Amniotic epithelial cell (primary cell): ENCODE measurements at places on chromosomes 5 and 9.

DNA sequence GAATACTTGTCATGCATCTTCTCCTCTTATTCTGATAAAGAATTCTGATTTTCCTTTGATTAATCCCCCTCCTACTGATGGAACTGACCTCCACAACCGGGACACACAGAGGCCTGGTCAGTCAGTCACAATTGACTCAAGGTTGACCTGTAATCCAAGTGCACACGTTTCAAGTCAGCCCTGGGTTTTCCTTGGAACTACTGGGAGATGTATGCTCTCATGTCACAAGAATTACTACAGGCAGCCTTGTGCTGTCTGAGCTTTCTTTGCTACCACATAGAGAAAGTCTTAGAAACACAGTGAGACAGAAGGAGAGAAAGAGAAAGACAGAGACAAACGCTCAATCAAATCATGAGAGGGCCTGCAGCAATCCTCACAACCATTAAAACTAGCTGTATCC lies 345.8 kb downstream of the PDE4D start:
- DNase-seq = no peak

- peak; percentile 4 for DNase-seq
Observed at GRCh38 chr5:41637424-41637823, 127.0 kb upstream of the PLCXD3 start.

DNA sequence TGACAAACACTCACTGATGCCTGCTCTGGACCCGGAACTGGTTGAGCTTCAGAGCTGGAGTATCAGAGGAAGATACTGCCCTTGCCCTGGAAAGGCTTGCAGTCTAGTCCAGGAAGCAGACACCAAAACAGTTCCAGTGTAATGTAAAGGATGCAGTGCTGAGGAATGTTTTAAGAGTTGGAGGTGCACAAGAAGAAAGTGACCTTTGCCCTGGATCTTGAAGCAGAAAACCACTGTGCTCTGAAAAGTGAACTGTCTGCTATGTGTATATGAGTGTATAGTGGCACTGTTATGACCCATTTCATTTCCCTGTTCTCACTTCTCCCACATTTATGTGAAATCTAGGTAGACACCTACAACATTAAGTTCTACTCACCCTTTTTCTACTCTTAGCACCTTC lies 2.1 kb downstream of the ZNF346 start:
- no peak for DNase-seq

DNA sequence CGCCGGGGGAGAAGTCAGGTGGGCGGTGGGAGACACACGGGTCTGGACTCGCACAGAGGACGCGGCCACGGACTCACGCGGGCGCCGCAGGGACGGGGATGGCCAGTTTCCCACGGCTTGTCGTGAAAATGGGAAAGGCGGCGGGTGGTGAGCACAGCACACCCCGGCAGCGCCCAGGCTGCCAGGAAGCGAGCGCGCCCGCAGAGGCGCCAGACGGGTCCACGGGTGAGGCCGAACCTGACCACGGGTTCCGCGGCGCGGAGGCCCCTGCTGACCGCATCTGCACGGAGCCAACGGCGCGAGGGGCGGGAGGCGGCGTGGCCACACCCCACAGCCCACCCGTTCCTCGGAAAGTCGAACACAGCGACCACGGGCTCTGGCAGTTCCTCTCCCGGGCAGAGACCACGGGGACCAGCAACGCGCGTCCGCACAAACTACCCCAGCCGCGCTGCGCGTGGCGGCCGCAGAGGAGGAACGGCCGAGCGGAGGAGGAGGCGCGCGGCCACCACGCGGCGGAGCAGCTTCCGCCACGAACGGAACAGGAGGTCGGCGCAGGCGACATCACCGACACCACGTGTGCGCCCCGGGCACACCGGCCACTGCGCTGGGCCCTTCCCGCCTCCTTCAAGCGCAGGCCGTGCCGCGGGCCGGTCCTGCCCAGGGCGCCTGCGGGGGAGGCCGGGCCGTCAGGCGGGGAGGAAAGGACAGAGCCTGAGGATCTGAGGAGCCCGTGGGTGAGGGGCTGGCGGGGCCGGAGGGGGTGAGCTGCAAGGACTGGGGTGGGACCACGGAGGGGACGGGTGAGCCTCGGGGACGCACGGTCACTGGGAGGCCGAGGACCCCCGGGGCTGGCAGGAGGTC lies 5.6 kb downstream of the EXD3 start:
- no peak for DNase-seq

- DNase-seq = no peak
Observed at GRCh38 chr9:101176384-101176783, 147.9 kb downstream of the PLPPR1 start.

DNA sequence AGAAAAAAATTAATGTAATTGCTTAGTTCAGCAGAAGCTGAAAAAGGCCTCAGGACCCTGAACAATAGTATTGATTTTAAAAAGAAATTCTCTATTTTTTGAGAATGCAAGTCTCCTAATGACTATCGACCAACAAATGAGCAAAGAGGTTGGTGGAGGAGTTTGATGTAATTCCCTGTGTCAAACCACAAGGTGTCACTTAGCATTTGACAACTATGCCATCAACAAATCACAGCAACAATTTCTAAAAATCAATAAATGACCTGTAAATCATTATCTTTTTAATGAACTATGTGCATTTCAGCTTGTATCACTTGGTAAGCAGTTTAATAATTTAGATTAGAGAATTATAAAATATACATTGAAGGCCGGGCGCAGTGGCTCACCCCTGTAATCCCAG lies 133.7 kb downstream of the PRELID2 start:
- no peak for DNase-seq

GRCh38 chr9:135718616-135719015 lies 16.6 kb downstream of the KCNT1 start:
- DNase-seq = peak; percentile 27

DNA sequence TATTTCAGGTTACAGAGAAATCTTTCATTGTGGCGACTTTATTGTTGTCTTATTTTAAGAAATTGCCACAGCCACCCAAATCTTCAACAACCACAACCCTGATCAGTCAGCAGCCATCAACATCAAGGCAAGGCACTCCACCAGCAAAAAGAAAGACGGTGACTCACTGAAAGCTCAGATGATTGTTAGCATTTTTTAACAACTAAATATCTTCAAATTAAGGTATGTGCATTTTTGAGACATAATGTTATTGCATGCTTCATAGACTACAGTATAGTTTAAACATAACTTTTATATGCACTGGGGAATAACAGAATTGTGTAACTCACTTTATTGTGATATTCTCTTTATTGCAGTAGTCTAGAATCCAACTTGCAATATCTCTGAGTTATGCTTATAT lies 263.4 kb downstream of the TMEM232 start:
- DNase-seq = no peak

DNA sequence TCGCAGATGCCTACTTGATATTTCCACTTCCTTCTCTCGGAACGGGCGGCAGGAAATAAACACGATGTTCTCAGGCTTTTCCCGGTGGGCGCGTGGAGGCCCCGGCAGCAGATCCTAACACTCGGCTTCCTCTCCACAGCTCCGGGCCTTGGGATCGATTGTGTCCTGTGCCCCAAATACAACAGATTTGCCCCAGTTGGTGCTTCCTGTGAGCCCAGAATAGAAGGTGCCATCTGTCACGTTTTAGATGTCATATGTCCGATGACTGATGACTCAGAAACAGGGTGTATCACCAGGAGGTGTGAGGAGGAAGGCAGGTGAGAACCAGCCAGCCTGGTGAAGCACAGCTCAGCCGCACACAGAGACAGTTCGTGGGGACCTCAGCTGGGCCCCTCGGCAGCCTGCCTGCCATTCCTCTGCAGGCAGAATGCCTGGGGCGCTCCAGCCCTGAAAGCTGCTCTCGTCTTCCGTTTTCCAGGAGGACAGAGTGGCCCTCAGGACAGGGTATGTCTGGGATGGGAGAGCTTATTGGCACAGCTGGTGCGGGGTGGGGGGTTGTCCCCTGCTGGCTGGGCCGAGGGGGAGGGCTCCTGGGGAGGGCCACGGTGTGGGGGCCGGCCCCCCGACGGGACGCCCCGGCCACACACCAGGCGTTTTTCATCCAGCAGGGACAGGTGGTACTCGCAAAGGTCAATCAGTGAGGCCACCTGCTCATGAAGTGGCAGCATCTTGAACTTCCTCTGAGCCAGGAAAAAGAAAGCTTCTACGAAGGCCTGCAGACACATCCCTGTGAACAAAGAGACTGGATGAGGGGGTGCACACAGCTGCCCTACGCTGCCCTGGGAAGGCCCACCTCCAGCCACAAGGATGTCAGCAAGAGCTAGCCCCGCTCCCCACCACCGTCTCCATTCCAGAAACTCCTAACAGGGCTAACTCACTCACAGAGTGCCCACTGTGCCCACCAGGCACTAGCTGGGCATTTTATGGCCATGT lies 171.0 kb downstream of the DAB2IP start:
- no peak for DNase-seq

GRCh38 chr9:84807431-84807830 lies 137.9 kb downstream of the NTRK2 start:
- no peak for DNase-seq

- DNase-seq = no peak
Observed at GRCh38 chr5:169299191-169299662, 1.7 kb downstream of the SLIT3 start.

DNA sequence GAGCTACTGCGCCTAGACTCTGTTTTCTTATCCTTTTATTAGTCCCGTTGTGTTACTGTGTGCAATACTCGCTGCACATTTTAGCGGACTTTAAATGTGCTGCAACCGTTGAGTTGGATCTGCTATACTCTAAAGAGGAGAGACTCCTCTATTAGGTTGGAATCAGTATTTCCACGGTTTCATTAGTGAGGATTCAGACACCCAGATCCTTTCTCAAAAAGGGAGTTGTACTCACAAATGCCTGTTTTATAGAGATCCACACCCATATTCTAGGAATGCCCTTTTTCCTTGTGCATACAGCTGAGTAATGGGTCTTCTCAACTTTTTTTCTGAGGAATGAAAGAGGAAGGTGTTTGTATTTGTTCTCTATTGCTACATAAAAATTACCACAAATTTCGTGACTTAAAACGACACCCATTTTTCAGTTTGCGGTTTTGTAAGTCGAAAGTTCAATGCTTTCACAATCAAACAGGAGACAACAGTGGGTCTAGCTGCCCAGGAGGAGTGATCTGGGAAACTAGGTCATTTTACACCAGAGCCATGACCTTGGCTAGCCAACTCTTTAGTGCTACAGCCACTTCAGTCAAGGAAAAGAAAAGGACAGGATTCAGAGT lies 52.8 kb upstream of the SLC44A1 start:
- DNase-seq = peak; percentile 52

DNA sequence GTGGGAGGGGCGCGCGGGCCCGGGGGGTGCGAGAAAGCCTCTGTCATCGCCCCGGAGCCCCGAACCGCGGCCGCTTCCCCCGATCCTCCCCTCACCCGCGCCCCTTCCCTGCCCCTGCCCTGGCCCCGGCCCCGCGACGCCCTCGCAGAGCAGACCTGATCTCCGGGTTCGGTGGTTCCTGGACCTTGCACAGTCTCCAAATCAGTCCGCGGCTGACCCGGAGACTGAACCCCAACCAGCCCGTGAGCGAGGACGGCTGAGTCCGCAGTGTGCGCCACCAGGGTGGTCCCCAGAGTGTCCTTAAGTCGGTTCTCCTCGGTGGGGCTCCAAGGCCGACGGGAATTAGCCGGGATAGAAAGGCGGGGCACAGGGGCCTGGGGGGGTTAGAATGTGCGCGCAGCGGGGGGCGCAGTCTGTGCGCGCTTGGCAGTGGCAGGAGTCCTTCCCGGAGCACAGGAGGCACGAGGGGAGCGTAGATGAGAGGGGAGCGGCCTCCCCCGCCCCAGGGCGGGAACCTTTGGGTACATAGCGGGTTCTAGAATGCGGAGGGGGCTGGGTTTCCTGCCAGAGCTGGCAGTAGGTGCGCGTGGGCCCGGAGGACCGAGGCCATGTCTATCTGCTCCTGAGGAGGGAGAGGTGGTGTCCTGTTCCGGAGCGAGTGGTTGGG lies 779 bp downstream of the PKN3 start:
- no peak for DNase-seq

DNA sequence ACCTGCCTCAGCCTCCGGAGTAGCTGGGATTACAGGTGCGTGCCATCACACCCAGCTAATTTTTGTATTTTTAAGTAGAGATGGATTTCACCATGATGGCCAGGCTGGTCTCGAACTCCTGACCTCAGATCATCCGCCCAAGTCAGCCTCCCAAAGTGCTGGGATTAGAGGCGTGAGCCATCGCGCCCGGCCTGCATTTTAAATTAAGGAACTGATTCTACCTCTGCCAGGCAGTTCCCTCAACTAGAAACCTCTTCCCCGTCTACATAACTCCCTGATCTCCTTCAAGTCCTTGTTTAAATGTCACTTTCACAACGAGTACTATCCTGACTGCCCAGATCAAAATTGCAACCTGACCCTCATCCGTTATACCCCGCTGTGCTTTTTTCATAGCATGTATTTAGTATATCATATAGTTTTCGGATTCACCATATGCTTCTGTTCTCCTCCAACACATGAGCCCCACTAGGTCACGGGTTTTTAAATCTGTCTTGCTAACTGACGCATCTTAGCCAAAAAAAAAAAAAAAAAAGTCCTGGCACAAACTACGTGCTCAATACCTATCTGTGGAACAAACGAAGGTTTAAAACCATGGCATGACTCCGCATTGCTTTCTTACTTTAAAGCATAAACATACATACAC lies 858 bp upstream of the SOWAHA start:
- no peak for DNase-seq

- DNase-seq = no peak
Observed at GRCh38 chr5:177426566-177427210, at the start of gene GRK6. TSS of gene GRK6 (plus strand) at chr5:177426676. CDS start at chr5:177426846, 170 bp downstream.

GRCh38 chr5:133723126-133723525 lies 110.8 kb upstream of the FSTL4 start:
- no peak for DNase-seq

DNA sequence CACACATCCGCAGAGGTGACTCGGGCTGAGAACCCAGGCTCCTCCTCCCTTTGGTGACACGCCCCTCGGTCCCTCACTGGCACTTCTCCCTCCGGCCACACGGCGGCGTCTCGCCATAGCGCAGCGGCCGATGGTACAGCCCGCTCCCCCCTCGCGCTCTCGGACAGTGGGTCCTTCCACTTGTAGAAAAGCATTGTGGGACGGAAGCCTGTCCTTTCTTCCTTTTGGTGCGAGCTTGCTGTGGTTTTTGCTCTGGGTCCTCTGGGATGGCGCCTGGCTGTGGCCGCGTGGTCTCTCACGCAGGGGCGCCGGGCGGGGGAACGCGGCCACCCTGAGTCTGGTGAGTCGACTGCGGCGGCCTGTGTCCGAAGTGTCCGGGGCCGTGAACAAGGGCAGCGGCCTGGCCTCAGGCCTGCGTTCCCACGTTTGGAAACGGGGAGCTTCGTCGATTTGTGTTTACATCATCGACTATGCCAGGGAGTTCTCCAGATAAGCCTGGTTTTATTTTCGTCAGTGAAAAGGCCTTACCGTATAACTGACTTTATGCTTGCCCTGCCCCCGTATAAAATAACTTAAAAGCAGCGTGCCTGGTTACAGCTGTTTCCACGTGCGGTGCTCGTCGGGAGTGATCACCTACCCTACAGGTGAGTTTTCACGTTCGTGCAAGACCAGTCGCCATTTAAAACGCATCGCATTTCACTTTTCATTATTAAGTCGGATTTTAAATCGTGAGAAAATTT lies 258.3 kb downstream of the EPB41L4A start:
- peak; percentile 87 for DNase-seq

DNA sequence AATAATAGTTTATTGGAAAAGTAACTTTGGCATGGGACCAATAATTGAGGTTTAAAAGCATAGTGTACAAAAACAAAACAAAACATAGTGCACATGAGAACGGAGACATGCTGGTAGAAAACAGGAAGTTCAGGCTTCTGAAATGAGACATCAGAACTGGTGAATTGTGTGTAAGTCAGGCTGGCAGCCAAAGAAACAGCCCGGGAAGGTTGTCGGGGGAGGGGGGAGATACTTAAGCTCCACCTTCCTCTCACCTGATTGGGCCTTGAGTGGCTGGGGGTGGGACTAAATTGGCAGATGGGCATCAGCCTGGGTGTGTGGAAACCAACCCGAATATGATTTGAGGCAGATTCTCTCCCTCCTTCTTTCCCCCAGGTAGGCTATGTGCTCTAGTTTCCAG lies 256.3 kb downstream of the SMARCA2 start:
- DNase-seq = peak; percentile 57
